ENCODE measurements at places on chromosomes 11 and 22. TPM values are rescaled to one million over a fixed set of nuclear protein-coding genes. Genes with fewer than 3 reads are reported as not detected.

DNA sequence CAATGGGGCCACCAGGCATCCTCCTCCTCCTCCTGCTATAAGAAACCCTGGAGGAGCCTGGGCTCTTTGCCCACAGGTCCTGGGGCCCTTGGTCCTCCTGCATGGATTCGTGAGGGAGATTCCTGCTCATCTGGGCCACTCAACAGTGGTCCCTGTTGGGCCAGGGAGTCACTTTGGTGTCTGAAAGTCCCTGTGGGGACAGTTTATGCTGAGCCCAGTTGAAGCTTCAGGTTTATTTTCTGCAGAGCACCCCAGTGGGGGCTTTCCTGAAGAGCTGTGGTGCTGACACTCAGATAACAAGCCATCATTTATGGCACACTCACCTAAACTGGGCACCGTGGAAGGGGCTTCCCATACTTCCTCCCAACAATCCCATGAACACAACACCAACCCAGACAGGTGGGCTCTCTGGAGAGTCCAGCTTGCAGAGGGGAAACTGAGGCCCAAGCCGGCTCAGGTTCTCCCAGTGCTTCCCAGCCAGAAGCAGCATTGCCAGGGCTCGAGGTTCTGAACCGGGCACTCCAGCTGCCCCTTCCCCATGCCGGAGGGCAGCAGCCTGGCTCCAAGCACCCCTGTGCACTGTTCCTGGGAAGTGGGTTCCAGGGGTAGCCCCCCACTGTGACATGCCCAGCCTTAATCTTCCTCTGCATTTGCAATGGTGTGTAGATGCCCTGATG lies 91.3 kb downstream of the MYEOV start:
- no peak for ATAC-seq

DNA sequence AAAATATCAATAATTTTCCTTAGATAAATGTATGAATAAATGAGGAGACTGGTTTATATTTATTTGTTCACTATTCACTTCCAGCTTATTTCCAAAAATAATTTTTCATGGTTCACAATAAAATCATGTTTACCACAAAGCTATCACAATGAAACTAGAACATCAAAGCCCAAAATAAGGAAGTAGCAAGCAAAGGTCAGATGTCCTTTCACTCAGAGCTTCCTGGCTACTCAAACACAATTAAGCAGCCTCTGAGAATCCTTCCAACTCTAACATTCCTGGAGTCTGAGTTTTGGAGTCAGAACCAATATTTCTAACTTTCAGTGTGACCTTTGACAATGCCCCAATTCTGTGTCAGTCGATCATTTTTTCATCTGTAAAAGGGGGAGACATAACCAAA lies 527.0 kb downstream of the SOX6 start:
- ATAC-seq: no peak

DNA sequence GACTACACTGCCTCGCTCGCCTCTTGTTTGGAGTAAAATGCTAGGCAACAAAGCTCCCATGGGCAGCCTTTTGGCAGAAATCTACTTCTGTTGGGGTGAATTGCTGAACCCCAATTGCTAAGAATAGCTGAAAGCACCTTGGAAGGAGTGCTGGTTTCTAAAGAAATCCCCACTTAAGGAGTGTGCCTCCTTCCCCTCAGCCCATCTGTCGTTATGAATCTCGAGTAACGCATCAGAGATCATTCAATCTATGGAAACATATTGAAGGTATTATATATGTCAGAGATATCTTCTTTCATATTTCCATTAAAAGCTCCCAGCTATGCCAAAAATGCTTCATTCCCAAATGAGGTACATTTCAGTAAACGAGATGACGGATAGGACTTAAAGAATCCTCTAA lies 229.6 kb upstream of the BLID start:
- no peak for ATAC-seq

GRCh38 chr22:45584121-45584570 lies 81.5 kb downstream of the FBLN1 start:
- ATAC-seq: no peak

- ATAC-seq: peak; percentile 96
These were observed 22.9 kb upstream of the SLC5A1 start for GRCh38 chr22:32020117-32020516.

DNA sequence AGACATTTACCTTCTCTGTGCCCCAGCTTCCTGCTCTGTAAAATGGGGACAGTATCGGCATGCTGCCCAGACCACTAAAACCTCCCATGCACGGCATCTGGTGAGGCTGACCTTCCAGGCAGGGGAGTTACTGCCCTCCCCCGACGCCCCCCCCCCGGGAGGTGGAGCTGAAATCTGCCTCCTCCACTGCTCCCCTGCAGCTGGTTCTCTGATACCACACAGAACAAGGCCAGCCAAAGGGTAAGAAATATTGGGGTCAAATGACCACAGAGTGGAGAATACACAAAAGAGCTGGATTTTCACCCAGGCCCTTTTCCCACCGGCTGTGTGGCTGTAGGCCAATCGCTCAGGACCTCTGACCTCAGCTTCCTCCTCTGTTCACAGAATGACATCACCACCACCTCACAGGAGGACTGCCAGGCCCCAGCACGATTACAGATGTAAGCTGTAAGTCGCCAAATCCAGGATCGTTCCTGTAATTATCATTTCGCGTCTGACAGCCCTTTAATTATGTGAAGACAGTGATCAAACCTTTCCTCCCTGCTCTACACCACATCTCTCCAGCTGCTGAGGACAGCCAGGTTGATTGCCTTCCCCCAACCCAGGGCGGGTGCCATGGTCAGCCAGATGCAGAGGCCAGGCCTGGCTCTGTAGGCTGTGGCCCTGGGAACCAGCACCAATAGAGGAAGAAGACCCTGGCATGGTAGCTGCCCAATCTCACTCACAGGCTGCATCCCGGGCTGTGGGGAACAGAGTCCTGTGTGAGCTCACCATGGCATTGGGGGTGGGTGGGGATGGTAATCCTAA lies 35.7 kb upstream of the KLHL35 start:
- no peak for ATAC-seq

- no peak for ATAC-seq
These were observed 3.2 kb downstream of the IFITM10 start for GRCh38 chr11:1746956-1747752.

Gene DDB1
- total RNA-seq: 130 TPM

Data from esophagus mucosa (tissue), 1 donor.